ENCODE measurements at places on chromosomes 1 and 21.

DNA sequence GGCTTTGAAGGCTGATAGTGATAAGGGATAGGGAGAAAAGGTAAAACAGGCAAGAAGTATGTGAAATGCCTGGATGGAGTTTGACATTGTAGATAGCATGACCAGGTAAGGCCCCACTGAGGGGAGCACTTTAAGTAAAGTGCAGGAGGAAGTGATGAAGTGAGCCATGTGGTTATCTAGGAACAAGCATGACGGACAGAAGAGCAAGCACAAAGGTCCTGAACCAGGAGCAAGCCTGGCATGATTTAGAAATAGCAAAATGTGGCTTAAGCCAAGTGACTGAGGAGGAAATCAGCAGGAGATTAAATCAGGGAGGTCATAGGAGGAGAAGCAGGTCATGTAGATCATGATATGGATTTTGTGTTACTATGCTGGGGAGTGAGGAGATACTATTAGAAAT is 129.2 kb downstream of the GLUL start:
- no peak for DNase-seq

DNA sequence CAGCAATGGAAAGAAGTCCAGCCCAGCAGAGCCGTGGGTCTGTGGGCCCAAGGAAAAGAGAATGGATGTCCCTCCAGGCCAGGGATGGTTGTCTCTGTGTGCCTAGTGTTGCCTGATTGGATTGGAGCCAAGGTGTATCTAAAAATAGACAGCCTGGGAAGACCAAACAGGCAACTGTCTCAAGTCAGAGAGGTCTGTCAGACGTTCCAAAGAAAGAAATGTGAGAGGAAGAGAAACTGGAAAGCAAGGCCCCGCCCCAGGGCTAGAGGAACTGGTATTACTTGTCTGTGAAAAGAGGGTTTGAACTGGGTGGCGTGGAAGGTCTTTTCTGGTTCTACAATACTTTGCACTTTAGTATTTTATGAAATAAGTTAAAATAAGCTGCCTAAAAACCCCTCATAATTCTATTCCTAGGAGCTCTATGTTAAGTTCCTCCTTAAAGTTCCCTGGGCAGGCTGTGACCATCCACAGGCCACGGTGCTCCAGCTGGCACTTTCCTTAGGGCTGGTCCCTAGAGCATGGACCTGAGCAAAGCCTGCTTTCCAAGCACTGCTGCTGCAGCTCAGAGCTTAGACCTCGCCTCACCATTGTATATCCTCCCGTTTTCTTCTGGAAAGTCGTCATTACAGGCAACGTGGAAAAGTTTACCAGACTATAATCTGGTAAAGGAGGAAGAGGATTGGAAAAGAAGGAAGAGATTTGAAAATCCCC is 151.6 kb downstream of the DISC1 start:
- no peak for DNase-seq

GRCh38 chr1:205396967-205397616 is 24.8 kb downstream of the LEMD1 start:
- no peak for DNase-seq

GRCh38 chr1:1240822-1241587 is 5.5 kb downstream of the C1QTNF12 start:
- no peak for DNase-seq

GRCh38 chr21:33428669-33429068 is 25.5 kb downstream of the IFNGR2 start:
- DNase-seq = no peak

DNA sequence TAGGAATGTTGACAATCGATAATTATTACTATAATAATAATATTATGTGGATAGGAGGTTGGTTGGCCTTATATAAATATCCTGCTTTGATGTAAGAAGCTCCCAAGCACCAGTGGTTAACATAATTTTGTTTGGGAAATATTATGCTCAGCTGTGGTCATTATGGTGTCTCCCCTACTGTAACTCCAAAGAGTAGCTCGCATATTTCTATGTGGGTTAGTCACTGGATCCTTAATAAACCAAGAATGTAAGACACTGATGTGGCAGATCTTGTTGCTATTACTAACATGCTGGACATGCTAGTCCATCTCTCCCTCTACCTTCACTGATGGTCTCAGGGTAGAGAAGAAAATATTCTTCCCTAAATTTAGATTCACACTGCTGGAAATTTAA is 79.2 kb upstream of the RALGPS2 start:
- no peak for DNase-seq

- DNase-seq = no peak
These were observed 90.0 kb downstream of the SELENOF start for GRCh38 chr1:86823821-86824500.

DNA sequence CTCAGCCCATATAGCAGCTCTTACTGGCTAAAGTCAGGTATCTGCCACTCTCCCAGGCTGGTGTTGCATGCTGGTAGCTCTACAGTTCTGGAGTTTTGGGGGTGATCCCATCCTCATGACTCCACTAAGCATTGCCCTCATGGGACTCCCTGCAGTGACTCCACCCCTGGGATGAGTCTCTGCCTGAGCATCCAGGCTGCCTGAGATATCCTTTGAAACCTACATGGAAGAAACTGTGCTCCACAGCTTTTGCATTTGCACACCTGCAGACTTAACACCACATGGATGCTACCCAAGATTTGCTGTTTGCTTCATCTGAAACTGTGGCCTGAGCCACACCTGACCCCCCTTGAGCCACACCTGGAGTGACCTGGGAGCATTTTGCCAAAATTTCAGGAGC is 226.4 kb downstream of the C1orf94 start:
- no peak for DNase-seq

- no peak for DNase-seq
These were observed 8.1 kb downstream of the CYP4X1 start for GRCh38 chr1:47031585-47031984.

DNA sequence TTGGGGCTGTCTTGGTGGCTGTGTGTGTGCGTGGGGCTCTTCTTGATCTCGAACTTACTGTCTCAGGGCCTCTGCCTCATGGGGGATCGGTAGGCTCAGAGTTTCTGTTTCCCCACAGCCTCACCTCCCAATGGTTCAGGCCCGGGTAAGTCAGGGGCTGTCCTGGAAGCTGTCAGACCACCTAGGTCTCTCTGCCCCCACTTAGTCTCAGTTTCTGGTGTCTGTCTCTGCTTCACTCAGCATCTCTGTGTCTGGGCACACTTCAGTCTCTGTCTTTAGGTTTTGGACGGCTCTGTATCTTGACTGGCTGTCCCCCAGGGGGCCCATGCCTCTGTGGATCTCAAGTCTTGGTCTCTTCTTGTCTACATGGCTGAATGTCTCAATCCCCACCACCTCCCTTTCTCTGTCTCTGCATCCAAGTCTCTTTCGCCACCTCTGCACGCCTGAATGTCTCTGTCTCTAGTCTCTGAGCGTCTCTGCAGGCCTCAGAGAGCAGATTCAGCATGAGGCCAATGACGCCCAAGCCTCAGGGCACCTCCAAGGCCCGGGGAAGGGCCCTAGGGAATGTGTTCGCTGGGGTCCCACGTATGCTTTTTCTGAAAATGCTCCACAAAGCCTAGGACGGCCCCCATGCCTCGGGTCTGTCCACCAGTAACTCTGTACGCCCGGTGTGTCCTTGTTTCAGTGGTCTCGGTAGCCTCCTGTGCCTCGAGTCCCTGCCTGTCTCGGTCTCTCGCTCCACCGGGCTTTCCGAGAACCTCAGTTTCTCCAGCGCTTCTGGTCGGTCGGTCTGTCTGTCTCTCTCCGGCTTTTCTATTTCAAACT is 818 bp downstream of the FHL3 start:
- peak; percentile 79 for DNase-seq

- no peak for DNase-seq
These were observed 12.5 kb upstream of the WNT2B start for GRCh38 chr1:112496290-112496689.

DNA sequence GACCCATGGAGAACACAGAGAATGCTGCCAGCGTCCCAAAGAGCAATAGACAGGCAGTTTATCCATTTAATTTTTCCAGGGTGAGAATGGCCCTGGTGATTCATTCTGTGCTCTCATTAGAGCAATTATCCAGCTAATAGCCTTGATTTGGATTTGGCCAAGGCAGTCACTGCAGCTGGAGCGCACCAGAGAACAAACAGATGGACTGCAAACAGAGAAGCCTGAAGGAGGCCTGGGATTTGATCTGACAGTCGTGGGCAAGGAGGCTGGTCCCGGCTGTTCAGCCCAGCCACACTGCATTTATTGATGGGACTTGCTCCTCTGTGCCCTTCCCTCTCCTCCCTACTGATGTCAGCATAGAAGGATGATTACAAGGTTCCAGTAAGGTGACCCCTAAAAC is 353.9 kb upstream of the C1orf174 start:
- DNase-seq = no peak

GRCh38 chr21:40967771-40968170 is 120.8 kb upstream of the DSCAM start:
- DNase-seq = no peak

GRCh38 chr1:87103074-87103473 is 188.6 kb downstream of the HS2ST1 start:
- DNase-seq = no peak

All from activated CD8-positive, alpha-beta memory T cell treated with anti-CD3 and anti-CD28 coated beads for 24 hours (primary cell).